ENCODE measurements at places on chromosomes 4 and X.

- DNase-seq: no peak
Measured at GRCh38 chr4:47733302-47734175, 104.3 kb downstream of the CORIN start.

GRCh38 chrX:20267607-20267930 is 860 bp upstream of the RPS6KA3 start:
- DNase-seq: no peak

DNA sequence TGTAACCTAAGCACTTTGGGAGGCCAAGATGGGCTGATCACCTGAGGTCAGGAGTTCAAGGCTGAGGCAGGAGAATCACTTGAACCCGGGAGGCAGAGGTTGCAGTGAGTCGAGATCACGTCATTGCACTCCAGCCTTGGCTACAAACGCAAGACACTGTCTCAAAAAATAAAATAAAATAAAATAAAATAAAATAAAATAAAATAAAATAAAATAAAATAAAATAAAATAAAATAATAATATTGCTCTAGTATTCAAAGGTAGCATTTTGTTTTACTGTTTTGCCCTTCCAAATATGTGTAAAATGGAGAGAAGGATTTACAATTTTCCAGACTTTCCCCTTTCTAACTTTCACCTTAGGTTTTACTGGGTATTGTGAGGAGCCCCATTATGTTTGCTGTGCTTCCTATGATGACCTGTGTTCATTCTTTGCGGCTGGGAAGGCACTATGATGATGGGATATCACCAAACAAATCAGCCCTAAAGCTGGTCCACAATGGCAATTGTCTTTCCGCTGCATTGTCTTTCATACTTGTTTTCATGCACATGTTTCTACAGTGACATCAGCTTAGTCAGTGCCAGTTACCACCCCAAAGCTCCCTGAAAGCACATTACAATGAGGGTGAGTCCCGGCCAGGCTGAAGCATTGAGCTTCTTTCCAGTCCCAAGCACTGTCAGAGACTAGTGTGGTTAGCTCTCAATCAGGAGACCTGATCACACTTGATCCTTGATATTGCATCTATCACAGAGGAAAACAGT is 50.8 kb downstream of the DTHD1 start:
- peak; percentile 17 for DNase-seq

DNA sequence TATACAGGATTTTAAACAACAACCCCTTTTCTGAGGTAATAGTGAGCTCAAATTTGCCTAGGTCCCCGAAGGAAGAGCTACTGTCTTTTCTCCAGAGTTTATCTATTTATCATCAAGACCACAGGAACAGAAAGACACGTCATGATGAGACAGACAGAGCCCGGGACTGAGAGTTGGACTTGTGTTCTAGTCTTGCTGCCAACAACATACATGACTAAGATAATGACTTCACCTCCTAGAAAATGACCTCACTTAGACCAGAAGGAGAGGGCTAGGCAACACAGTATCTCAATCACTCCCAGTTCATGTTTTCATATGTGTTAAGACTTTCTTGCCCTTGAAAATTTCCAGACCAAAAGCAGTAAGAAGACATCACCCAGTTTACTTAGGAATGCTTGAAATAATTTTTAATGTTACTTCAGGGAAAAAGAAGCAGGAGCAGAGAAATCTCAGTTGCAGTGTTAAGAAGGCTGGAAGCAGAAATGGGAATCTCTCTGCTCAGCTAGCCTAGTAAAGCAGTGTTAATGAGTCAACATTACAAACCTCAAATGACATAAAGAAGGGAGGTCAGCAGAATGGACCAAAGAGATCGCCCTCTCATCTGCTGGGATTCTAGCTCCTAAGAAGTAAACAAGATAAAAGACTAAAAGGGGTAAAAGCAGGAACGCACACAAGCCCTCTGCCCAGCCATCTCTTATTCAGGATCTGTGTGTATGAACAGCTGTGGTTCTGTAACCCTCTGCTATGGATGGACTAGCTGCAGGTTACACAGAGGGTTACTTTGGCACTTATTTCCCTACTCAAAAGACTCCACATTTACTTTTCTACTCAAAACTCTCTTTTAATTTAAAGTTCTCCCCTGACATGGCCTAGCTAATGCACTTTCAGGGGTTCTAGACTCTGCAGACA is 24.8 kb downstream of the PDGFC start:
- no peak for DNase-seq

GRCh38 chr4:5789141-5789540 is 78.1 kb downstream of the EVC start:
- DNase-seq: no peak

DNA sequence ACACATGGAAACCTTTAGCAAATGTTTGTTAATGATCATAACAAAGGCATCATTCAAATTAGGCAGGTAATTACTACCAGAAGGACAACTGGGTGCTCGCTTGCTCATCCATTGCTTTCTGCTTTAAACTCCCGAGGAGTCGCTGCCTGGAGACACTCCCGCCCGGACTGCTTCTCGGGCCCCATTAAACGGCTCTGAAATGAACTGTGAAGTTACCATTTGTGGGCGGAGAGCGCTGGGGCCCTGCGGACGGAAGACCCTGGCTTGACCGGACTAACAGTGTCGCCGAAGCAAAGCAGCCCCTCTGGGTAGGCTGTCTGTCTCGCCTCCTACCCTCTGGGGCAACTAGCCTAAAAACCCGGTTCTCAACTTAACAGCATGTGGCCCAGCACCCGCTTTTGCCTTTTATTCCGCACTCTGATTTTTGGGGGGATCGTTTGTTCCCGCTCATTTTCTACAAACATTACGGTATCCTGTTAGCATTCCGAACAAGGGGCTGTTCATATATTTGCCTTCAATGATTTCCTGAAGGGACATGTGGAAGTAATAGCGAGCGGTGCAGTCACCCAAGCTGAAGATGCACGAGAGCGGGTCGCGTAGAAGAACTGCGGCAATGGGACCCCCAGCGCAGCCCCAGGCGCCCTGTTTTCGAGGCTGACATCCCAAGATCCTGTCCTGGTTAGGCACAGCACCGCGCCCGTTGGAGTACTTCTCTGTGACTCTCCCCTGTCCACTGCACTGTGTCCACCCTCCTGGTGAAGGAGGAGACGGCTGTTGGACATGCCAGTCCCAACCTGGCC is 1.6 kb upstream of the PDGFRA start:
- DNase-seq: no peak

DNA sequence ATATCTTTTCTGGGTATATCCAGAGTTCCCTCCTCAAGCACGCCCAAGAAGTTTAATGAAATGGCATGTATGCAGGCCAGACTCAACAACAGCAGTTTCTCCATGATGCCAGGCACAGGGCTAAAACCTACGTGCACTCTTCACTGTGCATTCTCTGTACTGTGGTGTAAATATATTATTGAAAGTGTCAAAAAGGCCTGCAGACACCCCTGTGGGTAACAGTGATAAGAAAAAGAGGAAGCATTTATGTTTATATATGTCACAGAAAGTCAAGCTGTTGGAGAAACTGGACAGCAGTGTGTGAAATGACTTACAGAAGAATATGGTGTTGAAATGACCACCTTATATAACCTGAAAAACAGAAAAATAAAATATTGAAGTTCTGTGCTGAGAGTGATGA is 29.6 kb upstream of the DCAF8L1 start:
- DNase-seq: no peak

DNA sequence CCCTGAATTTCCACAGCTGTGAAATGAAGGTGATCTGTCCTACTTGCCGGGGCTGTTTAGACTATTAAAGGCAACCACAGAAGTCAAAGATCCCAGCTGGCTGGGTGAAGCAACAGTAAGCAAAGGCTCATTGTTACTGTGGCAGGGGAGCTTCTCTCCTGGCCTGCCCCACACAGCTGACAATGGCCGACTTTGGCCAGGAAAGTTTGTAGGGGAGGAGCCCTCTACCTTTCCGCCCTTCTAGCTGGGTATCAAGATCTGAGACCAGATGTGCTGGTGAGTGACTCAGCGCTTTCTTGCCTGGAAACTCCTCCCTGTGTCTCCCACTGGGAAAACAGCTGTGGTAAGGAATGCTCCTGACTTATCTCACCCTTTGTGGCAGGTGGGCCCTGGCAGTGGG is 21.1 kb downstream of the RASSF6 start:
- DNase-seq: no peak

DNA sequence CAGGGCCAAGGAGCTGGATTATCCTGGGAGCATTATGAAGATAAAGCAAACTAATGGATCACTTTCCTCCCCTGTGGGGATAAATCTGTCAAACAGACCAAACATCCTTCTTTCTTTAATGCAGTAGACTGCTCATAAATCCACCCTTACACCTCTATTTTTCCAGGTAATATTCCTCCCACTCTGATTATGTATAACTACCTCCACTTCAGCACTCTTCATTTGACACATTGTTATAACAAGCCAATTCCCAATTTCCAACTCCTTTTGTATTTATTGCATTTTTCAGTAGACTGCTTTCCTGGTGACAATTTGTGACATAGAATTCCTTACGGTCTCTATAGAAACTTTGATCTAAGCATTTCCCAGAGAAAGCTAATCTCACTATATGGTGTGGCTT is 115.0 kb upstream of the PRKG2 start:
- DNase-seq: no peak

DNA sequence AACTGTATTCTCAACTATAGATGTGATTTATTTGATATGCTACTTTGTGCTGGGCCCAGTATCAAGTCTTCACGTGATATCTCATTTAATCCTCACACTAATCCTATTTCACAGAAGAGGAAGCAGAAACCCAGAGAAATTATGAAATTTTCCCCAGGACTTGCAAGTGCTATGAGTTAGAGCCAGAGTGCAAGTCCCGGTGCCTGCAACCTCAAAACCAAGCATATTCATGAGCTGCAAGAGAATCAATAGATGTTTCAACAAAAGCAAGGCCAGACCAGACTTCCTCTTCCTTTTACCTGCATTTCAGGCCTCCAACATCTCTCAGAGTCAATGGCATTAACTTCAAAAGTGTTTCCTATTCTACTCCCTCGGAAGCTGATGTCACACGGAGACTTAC is 92.2 kb upstream of the GATB start:
- DNase-seq: no peak

DNA sequence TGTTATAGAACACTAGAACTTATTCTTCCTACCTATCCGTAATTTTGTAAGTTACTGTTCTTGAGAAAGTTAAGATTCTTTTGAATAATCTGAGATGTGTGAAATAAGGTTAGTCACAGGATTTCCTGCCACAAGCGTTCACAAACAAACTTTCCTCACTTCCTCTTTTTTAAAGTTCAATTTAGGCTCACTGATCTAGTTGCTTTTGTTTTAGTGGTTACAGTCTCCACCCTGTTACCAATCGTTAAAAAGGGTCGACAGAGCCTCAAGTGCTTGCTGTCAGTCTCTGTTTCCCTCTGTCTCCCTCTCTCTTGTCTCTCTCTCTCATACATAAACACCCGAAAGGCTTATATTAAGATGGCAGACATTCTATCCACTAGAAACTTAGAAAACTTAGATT is 35.9 kb upstream of the STK26 start:
- no peak for DNase-seq

- DNase-seq: no peak
Measured at GRCh38 chr4:6859543-6859942, 50.1 kb upstream of the TBC1D14 start.

DNA sequence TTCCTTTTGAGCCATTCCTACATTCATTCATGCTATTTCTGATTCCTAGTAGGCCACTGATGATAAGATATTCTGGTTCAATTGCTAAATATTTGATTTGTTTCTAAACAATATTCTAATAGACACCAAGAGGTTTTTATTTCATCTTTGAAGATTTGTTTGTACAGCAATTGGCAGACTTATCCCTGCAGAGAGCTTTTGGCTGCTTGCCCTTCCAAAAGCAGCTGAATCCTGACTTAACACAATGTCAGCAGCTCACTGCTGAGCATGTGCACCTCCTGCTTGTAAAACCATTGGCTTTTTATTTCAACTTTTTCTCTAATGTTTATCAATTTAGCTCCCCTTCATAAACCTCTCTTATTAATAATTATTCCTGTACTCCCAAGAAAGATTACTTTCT is 45.3 kb downstream of the MMRN1 start:
- no peak for DNase-seq

- DNase-seq: peak; percentile 59
Measured at GRCh38 chrX:130079824-130080406, 30.4 kb downstream of the ELF4 start.

GRCh38 chr4:5962416-5962815 is 55.8 kb downstream of the C4orf50 start:
- DNase-seq: no peak

GRCh38 chr4:98573791-98574190 is 84.6 kb downstream of the TSPAN5 start:
- DNase-seq: no peak

GRCh38 chrX:72705111-72705510 is 9.0 kb downstream of the PHKA1 start:
- no peak for DNase-seq

DNA sequence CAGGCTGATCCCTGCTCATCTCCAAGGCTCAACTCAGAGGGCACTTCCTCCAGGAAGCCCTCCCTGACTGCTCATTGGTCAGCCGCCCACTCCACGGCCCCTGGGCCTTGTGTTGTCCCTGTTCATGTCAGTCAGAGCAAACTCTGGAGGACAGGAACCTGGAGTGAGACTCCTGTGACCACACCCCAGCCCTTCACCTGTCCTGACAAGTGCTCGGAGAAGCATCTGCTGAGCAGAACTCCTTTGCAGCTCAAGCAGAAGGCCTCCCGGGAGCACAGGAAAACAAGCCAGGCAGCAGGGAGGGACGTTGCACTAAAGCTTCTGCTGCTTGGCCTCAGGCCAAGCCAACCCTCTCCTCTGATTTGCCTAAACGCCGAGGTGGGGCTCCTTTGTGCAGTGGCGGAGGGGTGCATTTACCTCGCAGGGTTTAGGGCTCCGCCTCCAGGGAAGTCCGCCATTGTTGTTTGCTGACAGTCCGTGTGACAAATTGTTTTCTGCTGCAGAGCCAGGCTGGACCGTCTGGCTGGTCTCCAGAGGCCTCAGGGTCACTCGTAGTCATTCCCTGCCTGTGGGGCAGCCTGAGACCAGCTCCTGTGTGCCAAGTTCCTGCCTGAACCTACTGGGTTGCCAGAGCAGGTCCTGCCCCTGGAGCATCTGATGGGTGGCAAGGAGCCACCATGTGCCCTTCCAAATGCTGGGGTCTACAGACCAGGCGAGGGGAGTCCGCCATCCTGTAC is 61.8 kb downstream of the C4orf50 start:
- no peak for DNase-seq

All from activated CD4-positive, alpha-beta T cell treated with anti-CD3 and anti-CD28 coated beads, Interleukin-2, amount 50 U/mL, for 48 hours (primary cell).